ENCODE measurements at places on chromosomes 7 and 10. TPM values are rescaled to one million over a fixed set of nuclear protein-coding genes. Genes with fewer than 3 reads are reported as not detected.

Gene EGFR
- 5.8 TPM for total RNA-seq

Gene UCMA
- total RNA-seq = 4.1 TPM

Gene EPHA1
- total RNA-seq = 133 TPM

Gene HMX3
- 0.27 TPM for total RNA-seq

Gene SUN3
- not detected for total RNA-seq

Gene TMEM236
- 0.11 TPM for total RNA-seq

Gene PTF1A
- total RNA-seq = not detected

Gene AASS
- 394 TPM for total RNA-seq

Gene VSTM2A
- 0.58 TPM for total RNA-seq

Gene SLC18A3
- total RNA-seq = not detected

Gene COL13A1
- total RNA-seq = 4.5 TPM

Gene NEURL1
- total RNA-seq = 0.73 TPM

Gene GHRHR
- total RNA-seq = 6.5 TPM

Gene C10orf62
- total RNA-seq = not detected

Gene TRDMT1
- 21.4 TPM for total RNA-seq

Gene LDB1
- total RNA-seq = 88.8 TPM

Gene PGAM2
- total RNA-seq = 1.4 TPM

Gene CABCOCO1
- not detected for total RNA-seq

Gene ZNF727
- total RNA-seq = not detected

Gene SDK1
- total RNA-seq = 7.3 TPM
